RWPE1 (cell line): ENCODE measurements at places on chromosomes 3 and 15.
A peak's percentile ranks its signal among the peaks of the same experiment; 100 is the strongest.

DNA sequence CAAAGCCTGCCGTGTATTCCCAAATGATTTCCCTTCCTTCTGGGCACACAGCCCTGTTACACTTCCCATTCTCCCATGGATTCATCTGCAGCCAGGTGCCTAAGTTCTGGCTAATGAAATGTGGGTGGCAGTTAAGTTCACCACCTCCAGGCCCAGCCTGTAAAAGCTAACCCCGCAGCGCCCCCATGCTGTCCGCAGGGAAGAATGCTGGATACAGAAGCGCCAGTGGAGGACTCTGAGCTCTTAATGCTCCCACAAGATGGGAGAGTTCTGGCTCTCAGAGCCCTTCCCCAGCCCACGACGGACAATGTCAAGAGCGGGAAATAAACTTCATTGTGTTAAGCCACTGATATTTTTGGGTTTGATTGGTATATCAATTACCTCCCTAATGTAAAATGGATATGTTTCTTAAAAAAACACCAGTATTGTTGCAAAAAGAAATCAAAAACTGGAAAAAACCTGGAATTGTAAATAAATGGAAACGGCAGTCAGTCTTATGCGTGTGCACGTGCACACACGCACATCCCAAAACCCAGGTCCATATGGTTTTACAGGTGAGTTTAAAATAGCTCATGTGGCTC, 37.7 kb upstream of the FGD5 start:
- no peak for DNase-seq

- no peak for DNase-seq
Measured at GRCh38 chr3:136949146-136949545, 8.6 kb upstream of the IL20RB start.

DNA sequence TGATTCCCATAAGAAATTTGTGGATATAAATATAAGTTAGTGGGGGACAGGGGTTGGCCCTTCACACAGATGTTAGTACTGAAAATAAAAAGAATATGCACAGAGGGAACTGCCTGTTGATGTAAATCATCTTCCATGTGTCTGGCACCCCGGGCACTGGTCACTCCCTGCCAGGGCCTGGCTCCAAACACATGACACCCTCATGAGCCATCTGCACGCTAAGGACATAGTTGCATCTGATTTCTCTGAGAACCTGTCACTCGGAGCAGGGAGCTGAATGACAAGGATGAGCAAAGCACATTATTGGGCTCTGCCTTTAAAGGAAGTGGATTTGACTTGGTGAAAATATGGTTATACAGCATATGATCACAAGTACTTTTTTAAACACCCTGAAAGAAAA, 66.2 kb upstream of the TSC22D2 start:
- DNase-seq = no peak

DNA sequence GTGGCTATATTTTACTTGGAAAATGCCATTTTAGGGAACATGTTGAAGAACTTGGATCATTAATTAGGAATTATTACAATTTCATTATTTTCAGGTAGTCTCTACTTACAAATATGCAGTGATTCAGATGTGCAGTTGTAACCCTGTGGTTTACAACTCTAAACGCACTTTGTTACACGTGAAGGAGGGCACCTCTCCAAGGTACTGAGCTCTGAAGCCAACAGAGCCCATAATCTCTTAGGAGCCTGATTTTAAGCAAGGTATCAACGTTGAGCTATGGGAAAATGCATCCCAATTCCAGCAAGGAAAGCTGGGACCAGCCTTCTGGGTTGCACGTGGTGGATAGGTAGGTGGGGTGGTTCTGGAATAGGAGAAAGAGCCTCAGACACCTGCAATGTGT, 81.5 kb upstream of the FAM3D start:
- DNase-seq = no peak

DNA sequence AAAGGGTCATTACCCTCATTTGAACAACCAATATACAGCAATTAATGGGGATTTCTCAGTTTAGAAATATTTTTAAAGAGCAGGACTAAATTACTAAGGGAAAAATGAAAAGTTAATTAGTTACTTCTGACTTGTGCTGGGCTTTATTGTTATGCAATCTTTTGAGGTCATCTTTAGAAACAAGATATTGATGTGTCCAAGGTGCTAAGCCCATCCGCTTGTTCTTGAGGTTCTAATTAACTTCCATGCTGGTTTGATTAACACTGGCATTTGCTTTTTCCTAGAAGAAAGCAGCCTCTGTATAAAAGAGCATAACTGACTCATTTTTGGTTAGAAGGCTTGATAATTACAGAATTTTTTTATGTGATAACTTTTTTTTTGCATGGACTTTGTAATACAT, 256.5 kb upstream of the AGTR1 start:
- DNase-seq = no peak

DNA sequence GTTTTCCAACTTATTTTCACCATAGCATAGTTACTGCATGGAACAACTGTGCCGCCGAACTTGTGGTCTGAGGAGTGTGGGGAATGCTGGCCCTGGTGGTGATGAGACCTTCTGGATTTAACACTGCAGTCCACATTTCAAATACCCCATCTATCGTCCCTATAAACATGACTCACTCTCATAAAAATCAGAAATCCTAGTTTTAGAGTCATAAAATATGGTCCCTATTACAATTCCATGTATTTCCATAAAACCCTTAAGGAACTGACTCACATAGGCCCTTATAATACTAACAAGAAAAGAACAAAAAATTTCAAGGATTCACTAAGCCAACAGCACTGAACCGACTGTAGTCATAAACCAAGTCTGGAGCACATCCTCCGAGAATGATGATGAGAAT, 147.2 kb downstream of the FOXP1 start:
- DNase-seq = no peak

GRCh38 chr3:43726521-43726920, 35.8 kb downstream of the ABHD5 start:
- no peak for DNase-seq

GRCh38 chr3:194808640-194809097, 123.0 kb downstream of the FAM43A start:
- peak; percentile 95 for DNase-seq

GRCh38 chr3:107699682-107700081, 176.9 kb downstream of the BBX start:
- peak; percentile 69 for DNase-seq
